ENCODE measurements at places on chromosomes 2 and 18. TPM values are rescaled to one million over a fixed set of nuclear protein-coding genes. Genes with fewer than 3 reads are reported as not detected.

- peaks cover 6% of the 10 kb centered on the region for H3K4me1 ChIP-seq
- peaks cover 62% of the 10 kb centered on the region for H3K36me3 ChIP-seq
- DNase-seq, result peak; percentile 73
- H3K27ac ChIP-seq, result peak overlapping the region; percentile 69
- no peaks in the 10 kb centered on the region for H3K27me3 ChIP-seq
Measured at GRCh38 chr2:74887445-74887951, 53.6 kb downstream of the HK2 start.

The KIF5C gene
- 0.21 TPM for total RNA-seq

GRCh38 chr2:213544940-213545339 lies 260.7 kb downstream of the SPAG16 start:
- DNase-seq, result no peak
- no peak overlapping the region for H3K27ac ChIP-seq
- no peaks in the 10 kb centered on the region for H3K4me1 ChIP-seq
- H3K4me3 ChIP-seq, result no peak overlapping the region
- no peaks in the 10 kb centered on the region for H3K27me3 ChIP-seq

GRCh38 chr2:127102521-127103242 lies 4.3 kb downstream of the BIN1 start:
- H3K36me3 ChIP-seq, result peaks cover 3% of the 10 kb centered on the region
- H3K27me3 ChIP-seq, result no peaks in the 10 kb centered on the region
- no peak overlapping the region for H3K4me3 ChIP-seq

DNA sequence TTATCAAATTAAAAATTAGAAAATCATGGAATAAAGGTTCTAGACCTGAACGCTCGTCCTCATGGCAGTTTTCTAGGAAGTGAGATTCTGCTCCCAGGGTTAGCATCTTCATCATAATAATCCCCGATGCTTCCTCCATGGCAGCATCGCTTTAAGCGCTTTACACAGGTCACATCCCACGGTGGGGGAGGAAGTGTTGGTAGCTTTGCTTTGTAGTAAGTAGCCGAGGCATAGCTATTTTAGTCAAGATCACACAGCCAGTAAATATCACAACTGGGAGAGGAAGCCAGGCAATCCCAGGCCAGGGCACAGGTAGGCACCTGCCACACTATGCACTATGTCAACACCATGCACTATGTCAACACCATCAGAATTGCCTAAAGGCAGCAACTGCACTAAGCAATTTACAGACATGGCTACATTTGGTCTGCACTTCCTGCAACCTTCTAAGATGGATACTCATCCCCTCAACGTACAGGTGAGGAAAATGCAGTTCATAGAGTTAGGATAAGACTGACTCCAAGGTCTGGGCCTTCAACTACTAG lies 205.5 kb downstream of the FBXO15 start:
- H3K27ac ChIP-seq, result no peak overlapping the region
- H3K36me3 ChIP-seq, result no peaks in the 10 kb centered on the region
- H3K27me3 ChIP-seq, result peaks cover 14% of the 10 kb centered on the region

The AP1S3 gene
- total RNA-seq, result 57.7 TPM

DNA sequence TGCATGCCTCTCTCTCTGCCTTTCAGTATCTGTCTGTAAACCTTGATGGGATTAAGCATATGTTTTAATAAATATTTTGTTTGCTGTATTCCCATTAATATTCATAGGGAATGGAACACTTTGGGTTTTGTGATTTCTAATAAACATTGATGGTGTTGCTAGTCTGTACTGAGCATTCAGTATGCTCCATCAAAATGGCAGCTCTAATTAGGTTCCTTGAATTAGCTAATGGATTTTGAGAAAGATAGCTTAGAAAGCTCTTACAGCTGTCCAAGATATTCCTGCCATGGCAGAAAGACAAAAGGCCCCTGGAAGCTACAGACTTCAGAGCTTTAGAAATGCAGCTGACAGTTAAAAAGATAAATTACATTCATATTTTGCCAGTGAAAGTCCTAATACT lies 199.2 kb upstream of the NRP2 start:
- no peak overlapping the region for H3K27ac ChIP-seq
- no peaks in the 10 kb centered on the region for H3K36me3 ChIP-seq
- no peaks in the 10 kb centered on the region for H3K4me1 ChIP-seq
- H3K4me3 ChIP-seq, result no peak overlapping the region

The ACVR1 gene
- total RNA-seq, result 41.4 TPM

GRCh38 chr2:238853218-238853617 lies 5.3 kb downstream of the TWIST2 start:
- peaks cover 20% of the 10 kb centered on the region for H3K36me3 ChIP-seq
- no peak overlapping the region for H3K27ac ChIP-seq
- no peak overlapping the region for H3K4me3 ChIP-seq

The DYSF gene
- 2.0 TPM for total RNA-seq

- no peak overlapping the region for H3K4me3 ChIP-seq
- H3K27me3 ChIP-seq, result no peaks in the 10 kb centered on the region
- DNase-seq, result no peak
- H3K4me1 ChIP-seq, result no peaks in the 10 kb centered on the region
- peaks cover 26% of the 10 kb centered on the region for H3K36me3 ChIP-seq
Measured at GRCh38 chr2:239167011-239167673, 233.7 kb downstream of the HDAC4 start.

- H3K4me3 ChIP-seq, result no peak overlapping the region
- peaks cover 19% of the 10 kb centered on the region for H3K4me1 ChIP-seq
- H3K36me3 ChIP-seq, result no peaks in the 10 kb centered on the region
- H3K27ac ChIP-seq, result no peak overlapping the region
- no peaks in the 10 kb centered on the region for H3K27me3 ChIP-seq
- no peak for DNase-seq
Measured at GRCh38 chr2:191228333-191228732, 16.9 kb upstream of the MYO1B start.

DNA sequence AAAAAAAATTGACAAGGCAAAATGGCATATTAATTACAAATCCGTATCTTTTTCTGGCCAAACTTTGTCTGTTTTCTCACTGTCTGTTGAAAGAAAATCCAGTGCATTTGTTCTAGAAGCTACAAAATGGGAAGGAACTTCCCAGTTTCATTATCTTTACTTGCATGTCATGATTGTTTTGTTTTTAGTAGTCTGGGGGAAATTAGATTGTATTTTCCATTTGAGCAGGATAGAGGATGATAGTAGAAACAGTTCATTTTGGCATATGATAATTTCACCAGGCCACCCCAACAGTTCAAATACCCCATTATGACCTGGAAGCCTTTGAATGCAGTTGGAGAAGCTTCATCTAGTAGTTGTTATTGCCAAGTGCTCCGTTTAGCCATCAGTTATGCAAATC lies 77.5 kb upstream of the RANBP2 start:
- H3K4me1 ChIP-seq, result peaks cover 20% of the 10 kb centered on the region
- DNase-seq, result no peak
- H3K4me3 ChIP-seq, result no peak overlapping the region
- peak overlapping the region; percentile 31 for H3K27ac ChIP-seq
- H3K27me3 ChIP-seq, result no peaks in the 10 kb centered on the region

- no peaks in the 10 kb centered on the region for H3K36me3 ChIP-seq
- no peaks in the 10 kb centered on the region for H3K4me1 ChIP-seq
- DNase-seq, result no peak
- no peak overlapping the region for H3K27ac ChIP-seq
- H3K4me3 ChIP-seq, result no peak overlapping the region
Measured at GRCh38 chr2:25207078-25207545, 38.7 kb upstream of the POMC start.

DNA sequence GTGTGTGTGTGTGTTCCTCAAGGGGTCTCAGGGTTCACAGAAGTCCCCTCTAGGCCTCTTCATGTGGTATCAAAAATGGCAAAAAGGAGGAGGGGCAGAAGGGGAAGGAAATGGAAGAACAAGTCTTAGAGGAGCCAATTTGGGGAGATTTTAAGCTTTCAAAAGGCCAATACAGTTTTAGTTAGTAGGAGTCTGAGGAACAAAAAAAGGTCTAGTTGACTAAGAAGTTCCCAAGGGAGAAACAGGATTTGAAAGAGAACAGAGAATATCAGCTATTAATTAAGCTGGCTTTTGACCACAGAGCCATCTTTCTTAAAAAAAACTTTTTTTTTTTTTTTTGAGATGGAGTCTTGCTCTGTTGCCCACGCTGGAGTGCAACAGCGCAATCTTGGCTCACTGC lies 7.1 kb downstream of the RNF125 start:
- H3K4me1 ChIP-seq, result no peaks in the 10 kb centered on the region
- peaks cover 7% of the 10 kb centered on the region for H3K36me3 ChIP-seq
- H3K4me3 ChIP-seq, result no peak overlapping the region
- no peak for DNase-seq
- no peak overlapping the region for H3K27ac ChIP-seq

DNA sequence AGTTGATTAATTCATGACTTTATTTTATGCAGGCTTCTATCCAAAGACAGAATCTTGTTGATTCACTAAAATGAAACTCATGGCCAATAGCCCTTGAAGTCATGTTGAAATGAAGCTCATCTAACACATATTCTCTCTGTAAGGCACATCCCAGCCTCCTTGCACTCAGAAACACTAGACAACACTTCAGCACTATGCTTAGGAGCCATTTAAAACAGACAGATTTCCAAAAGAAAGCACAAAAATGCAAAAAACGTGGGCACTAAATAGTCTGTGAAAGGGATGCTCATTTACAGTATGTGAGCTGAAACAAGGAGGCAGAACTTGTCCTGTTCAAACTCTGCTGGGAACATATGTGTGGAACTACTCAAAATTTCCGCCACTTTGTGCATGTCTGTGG lies 124.4 kb downstream of the MYCN start:
- H3K27ac ChIP-seq, result no peak overlapping the region
- no peak for DNase-seq
- H3K4me3 ChIP-seq, result no peak overlapping the region
- H3K4me1 ChIP-seq, result no peaks in the 10 kb centered on the region
- H3K36me3 ChIP-seq, result no peaks in the 10 kb centered on the region

DNA sequence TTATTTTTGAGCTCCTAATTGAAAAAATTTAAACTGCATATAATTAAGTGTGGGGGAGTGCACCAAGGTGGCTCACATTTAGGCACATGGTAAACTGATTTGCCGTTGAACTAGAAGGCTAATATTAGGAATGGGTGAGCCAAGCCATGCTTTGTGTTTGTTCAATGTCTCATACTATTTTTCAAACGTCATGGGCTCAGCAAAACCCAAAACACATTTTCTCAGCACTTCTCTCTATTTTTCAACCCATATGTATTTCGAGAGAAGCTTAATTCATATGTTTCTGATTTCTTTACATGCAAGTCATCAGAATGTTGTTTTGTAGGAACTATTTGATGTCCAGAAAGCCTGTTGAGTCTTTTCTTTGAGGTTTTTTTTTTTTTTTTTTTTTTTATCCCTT lies 291.2 kb downstream of the TCF4 start:
- no peak for DNase-seq
- H3K27ac ChIP-seq, result no peak overlapping the region
- no peak overlapping the region for H3K4me3 ChIP-seq

GRCh38 chr2:128274218-128274617 lies 44.5 kb downstream of the HS6ST1 start:
- no peak overlapping the region for H3K27ac ChIP-seq
- H3K4me1 ChIP-seq, result no peaks in the 10 kb centered on the region
- H3K36me3 ChIP-seq, result peaks cover 14% of the 10 kb centered on the region
- no peak for DNase-seq
- no peak overlapping the region for H3K4me3 ChIP-seq
- no peaks in the 10 kb centered on the region for H3K27me3 ChIP-seq

- no peak overlapping the region for H3K4me3 ChIP-seq
- H3K4me1 ChIP-seq, result no peaks in the 10 kb centered on the region
- no peaks in the 10 kb centered on the region for H3K27me3 ChIP-seq
- H3K36me3 ChIP-seq, result no peaks in the 10 kb centered on the region
- H3K27ac ChIP-seq, result no peak overlapping the region
- DNase-seq, result no peak
Measured at GRCh38 chr2:160794926-160795325, 301.3 kb upstream of the RBMS1 start.

GRCh38 chr18:38413193-38413592 lies 847.6 kb upstream of the CELF4 start:
- no peaks in the 10 kb centered on the region for H3K36me3 ChIP-seq
- H3K4me3 ChIP-seq, result no peak overlapping the region
- DNase-seq, result no peak
- H3K27ac ChIP-seq, result no peak overlapping the region
- H3K4me1 ChIP-seq, result no peaks in the 10 kb centered on the region

- no peaks in the 10 kb centered on the region for H3K27me3 ChIP-seq
- DNase-seq, result no peak
- peaks cover 17% of the 10 kb centered on the region for H3K4me1 ChIP-seq
- H3K4me3 ChIP-seq, result no peak overlapping the region
- no peaks in the 10 kb centered on the region for H3K36me3 ChIP-seq
- no peak overlapping the region for H3K27ac ChIP-seq
Measured at GRCh38 chr18:34651586-34652369, 58.3 kb upstream of the DTNA start.

DNA sequence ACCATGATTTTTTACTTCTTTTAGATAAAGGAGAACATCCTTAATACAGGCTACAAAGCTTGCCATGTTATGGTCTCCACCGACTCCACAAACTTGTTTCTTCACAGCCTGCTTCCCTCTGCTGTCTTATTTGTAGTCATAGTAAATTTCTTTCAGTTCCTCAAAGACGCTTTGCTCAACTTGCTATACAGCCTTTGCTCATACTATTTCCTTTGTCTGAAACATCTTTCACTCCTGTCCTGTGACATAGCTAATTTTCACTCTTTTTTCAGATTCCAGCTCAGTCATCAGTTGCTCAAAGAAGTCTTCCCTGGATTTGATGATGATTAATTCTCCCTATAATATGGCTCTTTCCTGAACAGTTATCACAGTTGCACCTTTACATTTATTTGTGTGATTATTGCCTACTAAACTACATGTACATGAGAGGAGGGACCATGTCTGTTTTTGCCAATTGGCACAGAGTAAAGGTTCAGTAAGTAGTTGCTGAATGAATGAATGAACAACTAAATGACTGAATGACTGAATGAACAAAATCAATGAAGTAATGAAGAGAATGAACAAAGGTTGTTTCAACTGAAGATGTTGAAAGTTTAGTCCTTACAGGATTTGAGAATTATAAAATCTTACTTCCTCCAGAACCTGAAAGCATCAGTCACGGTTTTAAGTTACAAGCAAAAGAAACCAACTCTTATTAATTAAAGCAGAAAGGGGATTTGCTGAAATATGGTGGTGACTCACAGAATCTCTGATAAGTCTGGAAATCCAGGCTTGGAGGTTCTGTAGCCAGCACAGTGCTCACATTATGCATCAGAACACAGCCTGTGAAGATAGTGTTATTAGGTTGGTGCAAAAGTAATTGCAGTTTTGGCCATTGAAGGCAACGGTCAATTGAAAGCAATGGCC lies 186.4 kb upstream of the FAM98A start:
- no peaks in the 10 kb centered on the region for H3K27me3 ChIP-seq
- no peak overlapping the region for H3K4me3 ChIP-seq
- no peak overlapping the region for H3K27ac ChIP-seq
